ENCODE measurements at places on chromosomes 7 and 10. TPM values are rescaled to one million over a fixed set of nuclear protein-coding genes. Genes with fewer than 3 reads are reported as not detected.

- no peak for DNase-seq
These were observed 40.6 kb upstream of the AOAH start for GRCh38 chr7:36764929-36765328.

DNA sequence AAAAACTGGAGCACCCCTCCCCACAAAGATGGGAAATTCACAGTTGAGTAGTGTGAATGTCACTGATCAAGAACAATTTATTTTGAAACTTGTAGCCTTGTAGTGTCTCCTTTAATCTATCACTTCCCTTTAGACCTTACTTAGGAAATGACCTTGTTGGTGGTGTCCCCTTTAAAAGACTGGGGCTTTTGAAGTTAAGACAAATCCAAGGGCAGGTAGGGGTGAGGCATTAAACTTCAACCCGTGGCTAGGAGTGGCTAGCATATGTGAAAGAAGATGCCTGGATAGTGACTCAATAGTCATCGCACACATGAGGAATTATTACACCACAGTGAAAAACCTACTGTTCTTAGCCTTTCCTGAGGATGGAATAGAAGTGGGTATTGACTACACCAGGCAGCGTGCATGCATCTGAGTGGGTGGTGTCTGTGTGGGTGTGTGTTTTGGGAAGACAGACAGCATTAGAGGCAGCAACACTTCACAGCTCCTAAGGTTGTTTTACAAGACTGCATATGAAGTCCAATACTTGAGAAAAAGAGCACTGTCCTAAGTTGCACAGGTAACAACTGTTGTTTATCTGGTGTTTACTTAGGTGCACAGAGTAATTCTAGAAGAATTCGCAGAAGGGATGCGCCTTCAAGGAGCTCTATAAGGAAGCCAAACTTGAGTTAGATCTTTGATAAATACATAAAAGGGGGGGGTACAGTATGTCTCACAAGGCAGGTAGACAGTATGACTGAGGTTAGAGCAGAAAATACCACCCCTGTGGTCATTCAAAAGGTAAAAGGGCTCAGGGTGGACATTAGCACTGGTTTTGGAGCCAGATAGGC is 32.9 kb downstream of the ABLIM1 start:
- no peak for DNase-seq

- DNase-seq = no peak
These were observed 136.4 kb downstream of the CUBN start for GRCh38 chr10:16993186-16993585.

- DNase-seq = no peak
These were observed 15.2 kb downstream of the ITPRIP start for GRCh38 chr10:104323085-104323484.

DNA sequence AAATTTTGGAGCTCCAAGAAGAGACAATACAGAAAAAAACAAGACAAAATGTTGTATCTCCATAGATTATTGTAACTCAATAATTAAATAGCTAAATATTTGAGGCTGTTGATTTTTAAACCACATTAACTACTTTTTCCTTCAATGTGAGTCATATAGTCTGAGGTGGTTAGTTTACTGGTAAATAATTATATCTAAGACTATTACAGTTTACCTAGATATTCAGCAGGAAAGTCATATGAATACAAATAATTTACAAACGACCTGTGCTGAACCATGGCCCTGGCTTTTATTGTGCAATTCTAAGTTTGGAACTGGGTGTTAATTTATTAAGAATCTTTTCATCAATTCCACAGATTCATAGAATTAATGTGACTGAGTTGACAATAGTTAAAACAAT is 22.2 kb downstream of the CREB5 start:
- no peak for DNase-seq

DNA sequence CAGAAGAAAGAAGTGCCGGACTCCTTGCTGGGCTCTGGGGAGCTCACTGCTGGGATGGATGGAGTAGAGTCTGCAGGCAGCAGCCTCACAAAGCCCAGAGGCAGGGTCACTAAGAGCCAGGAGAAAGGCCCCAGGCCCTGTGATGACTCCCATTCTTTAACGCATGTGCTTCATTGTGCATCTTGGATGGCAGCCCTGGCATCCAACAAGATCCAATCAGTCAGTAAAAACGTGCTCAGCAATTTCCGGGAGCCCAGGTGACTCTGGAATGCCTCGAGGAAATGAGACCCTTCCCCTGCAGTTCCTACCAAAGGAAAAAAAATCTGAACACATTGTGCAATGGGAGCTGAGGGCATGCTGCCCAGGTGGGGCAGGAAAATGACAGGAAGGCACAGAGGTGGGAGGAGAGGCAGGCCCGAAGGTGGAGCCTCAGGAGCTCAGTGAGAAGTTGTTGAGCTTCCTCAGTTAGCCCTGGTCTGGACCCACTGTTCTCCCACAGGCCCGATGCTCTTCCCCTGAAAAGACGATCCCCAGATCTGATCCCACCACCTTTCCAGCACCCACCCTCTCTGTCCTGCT is 60.7 kb upstream of the TMEM72 start:
- no peak for DNase-seq

DNA sequence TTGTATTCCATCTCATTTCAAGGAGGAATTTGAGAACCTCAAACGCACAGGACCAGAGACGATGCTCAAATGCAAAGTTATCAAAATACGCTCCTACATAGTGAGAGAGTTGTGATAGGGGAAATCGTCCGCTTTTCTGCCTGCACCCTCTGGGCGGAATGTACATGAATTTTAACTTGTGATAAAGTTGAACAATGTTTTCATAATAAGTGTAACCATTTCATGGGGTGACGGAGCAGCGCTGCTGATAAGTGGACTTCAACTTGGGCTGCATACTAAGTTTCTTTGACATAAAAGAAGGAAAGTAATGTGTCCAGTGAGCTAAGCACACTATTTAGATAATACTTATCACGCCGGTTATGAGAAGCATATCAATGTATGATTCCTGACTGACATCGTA is 497.5 kb upstream of the MGMT start:
- no peak for DNase-seq

- DNase-seq = no peak
These were observed 206.5 kb upstream of the ZWINT start for GRCh38 chr10:56567580-56567979.

DNA sequence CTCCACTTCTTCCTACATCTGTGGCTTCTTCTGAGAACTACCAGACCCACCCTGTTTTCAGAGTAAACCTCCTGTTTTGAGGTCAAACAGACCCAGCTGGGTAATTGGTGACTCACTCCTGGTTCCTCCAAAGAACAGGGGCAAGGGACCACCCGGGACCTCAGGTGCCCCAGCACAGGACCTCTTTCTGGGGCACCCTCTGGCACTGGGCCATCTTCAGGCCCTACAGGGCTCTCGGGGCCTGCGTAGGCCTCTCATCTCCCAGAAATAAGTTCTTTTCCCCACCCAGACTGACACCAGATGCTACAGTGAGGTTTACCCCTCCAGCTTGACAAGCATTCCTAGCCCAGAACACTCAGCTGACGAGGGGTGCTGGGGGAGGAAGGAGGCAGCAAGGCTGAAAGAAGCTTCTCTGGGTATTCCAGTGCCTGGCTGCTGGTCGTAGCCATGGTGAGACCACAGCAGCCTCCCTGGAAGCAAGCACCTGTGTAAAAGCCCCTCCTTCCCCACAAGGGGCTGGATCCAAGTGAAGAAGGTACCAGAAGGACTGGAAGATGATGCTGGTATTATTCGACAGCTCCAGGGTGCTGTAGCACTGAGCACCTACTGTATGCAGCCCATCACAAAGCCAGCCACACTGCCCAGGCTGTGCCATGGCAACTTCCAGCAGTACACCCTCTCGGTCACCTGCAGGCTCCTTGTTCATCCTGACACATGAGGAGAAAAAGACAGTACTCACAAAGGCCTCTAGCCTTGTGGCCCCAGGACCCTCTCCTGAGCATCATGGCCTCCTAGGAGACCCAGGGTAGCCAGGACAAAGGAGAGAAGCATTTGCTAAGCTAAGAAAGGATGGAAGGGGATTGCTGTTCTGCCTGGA is 47.4 kb downstream of the ALOX5 start:
- no peak for DNase-seq

Gene H2BK1
- not detected for total RNA-seq

Gene MOGAT3
- total RNA-seq = not detected

Gene NEUROG3
- total RNA-seq = under 0.01 TPM

Gene DOCK4
- total RNA-seq = 2.4 TPM

Gene RBM17
- total RNA-seq = 21.0 TPM

Gene GPRIN2
- total RNA-seq = not detected

Gene ABCC2
- total RNA-seq = 0.27 TPM
